ENCODE measurements at places on chromosomes 4 and X.

- DNase-seq = no peak
These were observed 117.0 kb upstream of the TEX13C start for GRCh38 chrX:125202591-125203248.

GRCh38 chrX:50920132-50920531 is 9.6 kb downstream of the BMP15 start:
- no peak for DNase-seq

- DNase-seq = peak; percentile 35
These were observed 60.9 kb downstream of the UGT8 start for GRCh38 chr4:114659386-114660008.

DNA sequence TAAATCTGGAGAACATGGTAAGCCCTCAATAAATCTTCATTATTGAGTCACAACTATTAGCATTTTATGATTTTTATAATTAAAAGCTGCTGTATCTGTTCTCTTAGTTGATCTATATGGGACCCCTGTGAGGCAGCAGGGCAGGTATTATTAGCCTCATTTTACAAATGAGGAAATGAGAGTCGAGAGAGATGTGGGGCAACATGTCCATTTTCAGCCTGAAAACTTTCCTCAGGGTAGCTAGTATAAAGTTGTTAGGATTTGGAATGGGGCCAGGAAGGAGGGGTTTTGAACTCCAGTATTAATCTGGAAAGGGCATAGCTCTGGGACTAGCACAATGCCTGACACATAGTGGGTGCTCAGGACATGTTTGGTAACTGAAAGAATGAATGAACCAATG is 191.7 kb upstream of the GPC4 start:
- no peak for DNase-seq

- DNase-seq = no peak
These were observed 93.1 kb downstream of the NR3C2 start for GRCh38 chr4:148349153-148349552.

DNA sequence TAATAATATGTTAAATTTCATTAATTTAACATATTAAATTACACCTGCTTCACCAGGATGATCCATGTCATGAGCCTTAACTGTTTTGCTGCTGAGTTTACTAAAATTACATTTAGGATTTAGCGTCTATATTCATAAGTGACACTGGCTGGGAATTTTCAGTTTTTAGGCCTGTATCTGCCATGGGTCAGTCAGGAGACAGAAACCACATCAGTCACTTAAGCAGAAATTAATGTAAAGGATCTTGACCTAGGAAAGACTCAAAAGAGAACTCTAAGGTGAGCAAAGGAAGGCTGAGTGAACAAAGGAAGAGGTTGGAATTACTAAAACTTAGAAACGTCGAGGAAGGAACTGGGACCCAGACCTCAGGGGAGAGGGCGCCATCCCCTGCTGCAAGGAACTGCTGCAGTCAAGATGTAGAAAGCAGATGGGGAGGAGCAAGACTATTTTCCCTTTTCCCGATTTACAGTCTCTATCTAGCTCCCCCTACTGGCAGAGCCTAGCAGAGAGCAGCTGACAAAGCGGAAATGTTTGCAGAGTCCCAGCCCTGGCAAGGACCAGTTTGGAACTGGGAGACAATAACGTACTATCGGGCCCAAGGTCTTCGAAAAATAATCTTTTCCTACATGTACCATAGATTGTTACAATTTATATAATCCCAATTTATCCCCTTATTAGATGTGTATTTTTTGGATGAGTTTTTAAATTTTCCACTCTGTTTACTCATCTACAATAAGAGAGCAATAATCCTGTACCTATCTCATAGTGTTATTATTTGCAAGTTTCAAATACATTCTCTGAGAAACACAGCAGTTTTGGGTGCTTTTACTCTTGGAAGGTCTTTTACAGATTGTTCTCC is 22.6 kb upstream of the RBBP7 start:
- peak; percentile 84 for DNase-seq

- no peak for DNase-seq
These were observed 14.7 kb upstream of the C1QTNF7 start for GRCh38 chr4:15413010-15413622.

- no peak for DNase-seq
These were observed 288.6 kb upstream of the LDB2 start for GRCh38 chr4:17187003-17187402.

DNA sequence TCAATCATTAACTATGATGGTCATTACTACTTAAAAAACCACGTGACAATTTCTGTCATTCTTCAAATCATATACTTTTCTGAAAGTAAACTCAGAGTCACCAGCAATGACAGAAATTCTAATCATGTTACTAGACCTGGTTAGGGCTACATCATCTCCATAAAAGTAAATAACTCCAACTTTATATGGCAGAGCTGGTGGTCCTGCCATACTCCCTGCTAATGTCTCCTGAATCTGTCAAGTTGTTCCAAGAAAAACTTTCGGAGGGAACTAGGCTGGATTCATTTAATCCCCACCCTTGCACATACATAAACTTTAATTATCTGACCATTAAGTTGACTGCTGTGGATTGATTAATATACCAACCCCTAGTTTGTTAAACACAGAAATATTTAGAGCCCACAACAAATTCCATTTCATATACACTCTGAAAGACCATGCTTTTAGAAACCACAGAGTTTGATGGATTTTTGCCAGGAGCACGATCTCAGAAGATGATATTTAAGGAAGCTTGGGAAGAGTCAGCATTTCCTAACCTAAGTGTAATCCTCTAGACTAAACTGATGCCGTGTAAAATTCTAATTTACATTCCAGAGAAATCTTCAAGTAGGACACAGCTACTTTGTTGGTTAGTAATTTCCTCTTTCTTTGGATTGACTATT is 577.0 kb downstream of the FAT4 start:
- no peak for DNase-seq

DNA sequence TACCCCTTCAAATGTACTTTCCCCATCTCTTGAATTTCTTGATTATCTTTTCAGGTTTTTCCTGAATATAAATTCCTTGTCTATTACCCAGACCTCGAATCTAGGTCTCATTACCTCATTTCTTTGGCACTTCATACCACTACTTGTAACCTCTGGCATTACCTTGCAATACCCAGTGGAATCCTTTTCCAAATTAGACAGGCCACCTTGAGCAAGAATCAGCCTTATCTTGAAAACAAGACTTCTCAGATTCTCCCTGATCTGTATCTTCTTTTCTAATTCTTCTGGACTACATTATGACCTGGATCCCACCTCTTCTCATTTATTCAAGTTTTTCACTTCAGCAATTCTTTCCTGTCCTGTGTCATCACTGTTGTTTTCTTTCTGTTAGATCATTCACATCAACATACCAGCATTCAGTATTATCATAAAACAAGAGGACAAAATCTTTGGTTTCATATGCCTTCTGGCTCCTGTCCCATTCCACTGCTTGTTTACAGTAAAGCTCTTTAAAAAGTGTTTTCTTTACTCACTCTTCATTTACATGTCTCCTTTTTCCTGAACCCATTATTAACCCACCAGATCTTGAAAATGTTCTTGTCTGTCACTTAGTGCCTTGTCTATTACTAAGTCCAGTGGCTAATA is 275.6 kb upstream of the HS3ST1 start:
- DNase-seq = no peak

DNA sequence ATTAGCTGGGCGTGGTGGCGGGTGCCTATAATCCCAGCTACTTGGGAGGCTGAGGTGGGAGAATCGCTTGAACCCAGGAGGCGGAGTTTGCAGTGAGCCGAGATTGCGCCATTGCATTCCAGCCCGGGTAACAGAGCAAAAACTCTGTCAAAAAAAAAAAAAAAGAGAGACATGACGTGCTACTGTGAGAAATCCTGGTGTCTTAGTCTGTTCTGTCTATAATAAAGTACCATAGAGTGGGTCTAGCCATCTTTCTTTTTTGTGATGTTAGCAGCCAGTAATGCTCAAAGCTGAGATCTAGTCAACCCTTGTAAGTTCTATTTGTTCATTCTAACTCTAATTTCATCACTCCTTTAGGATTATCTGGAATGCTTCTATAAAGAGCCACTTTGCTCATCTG is 38.9 kb downstream of the CLDN34 start:
- DNase-seq = no peak

- peak; percentile 85 for DNase-seq
These were observed 28.7 kb downstream of the FAM9C start for GRCh38 chrX:13015536-13016236.

DNA sequence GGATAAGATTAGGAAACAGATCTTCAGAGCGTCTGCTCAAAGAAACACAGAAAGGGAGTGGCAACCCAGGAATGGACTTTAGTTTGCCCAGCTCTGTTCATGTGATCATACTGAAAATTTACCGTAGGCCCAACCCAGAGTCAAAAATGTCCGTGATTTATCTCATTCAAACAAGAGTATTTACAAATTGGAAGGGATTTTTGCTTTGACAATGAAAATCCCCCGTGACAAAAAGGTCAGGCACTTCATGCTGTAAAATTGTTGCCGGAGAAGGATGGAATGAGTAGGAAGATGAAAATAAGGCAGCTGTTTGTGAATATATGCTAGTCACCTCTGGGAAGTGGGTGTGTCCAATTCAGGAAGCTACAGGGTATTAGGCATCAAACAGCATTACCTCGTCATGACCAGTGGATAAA is 1.2 kb downstream of the SULT1B1 start:
- DNase-seq = peak; percentile 39

DNA sequence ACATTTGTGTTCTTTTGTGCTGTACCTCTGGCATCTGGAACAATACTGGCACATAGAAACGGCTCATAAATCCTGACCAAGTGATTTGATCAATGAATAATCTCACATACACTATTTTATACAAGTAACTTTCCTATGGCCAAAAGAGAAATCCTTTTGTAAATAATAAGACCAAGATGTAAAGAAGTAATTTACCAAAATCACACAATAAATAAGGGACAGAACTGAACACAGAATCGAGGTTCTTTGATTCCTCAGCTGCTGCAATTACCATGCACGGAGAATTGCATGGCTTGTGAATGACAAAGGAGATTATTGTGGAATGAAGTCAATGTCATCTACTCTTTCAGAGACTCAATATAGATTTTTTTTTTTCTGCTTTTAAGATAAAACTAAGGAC is 576.8 kb upstream of the SMIM31 start:
- DNase-seq = no peak

GRCh38 chr4:58477950-58478349 is 1367.8 kb upstream of the IGFBP7 start:
- no peak for DNase-seq

DNA sequence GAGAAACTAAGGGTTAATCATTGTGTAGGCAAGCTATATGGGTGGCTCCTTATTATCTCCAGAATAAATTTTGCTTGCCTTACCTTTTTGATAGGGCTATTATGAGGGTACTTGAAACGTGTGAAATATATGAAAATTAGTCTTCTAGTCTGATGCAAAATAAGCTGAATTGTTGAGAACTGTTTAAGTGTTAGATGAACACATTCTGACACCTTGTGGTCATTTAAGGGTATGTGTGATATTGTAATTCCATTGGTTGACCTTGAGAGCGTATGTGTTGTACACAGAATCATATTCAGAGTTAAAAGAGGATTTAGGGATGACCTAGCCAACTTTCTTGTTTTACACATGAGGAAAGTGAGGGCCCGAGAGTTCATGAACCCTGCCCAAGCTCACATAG is 44.6 kb upstream of the LINC00632 start:
- DNase-seq = no peak

GRCh38 chrX:88424071-88424470 is 323.0 kb upstream of the CPXCR1 start:
- no peak for DNase-seq

DNA sequence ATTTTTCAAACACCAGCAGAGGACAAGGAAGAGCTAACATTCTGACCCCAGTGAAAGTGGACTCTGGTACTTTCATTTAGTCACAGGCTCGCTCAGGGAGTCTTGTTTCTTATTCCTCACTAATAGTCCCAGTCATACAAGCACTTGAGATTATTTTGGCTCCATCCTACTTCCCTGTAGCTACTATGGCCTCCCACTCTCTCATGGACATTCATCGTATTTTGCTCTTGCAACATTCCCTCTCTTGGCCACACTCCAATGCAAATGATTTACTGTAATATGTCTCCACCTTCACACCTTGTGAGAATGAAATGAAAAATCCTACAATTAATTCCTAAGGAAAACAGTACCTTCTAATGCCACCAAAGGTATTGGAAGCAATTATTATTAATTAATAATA is 21.3 kb downstream of the PLRG1 start:
- DNase-seq = no peak

DNA sequence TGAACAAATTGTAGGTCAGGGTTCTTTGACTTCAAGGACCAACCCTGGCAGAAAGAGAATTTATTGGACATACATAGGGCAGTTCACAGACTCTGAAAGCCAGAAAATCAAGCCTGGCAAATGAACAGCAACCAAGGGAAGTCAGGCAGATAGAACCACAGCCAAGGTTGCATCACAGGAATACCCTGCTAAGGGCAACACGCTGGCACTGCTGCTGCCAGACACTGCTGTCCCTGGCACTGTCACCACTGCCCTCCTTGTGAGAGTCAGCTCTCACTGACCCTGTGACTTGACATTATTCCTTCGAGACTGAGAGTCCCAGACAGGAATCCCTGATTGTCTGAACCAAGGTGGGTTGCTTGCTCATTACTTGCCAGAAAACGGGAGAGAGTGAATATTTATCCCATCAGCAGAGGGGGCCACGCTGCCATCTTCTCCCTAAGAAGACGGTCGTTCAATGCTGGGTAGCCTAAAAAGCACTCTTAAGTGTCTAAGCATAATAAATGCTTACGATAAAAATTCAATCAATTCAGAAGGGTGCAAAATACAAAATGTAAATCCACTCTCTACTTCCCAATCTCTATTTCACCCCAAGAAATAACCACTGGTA is 23.2 kb upstream of the PTTG2 start:
- peak; percentile 31 for DNase-seq

GRCh38 chrX:133323431-133323830 is 91.9 kb downstream of the GPC4 start:
- peak; percentile 49 for DNase-seq

Measured in suppressor macrophage treated with lipopolysaccharide for 1 hour (primary cell).